Renal pelvis (tissue), 12 donors: ENCODE measurements at places on chromosomes 12 and 14. TPM values are rescaled to one million over a fixed set of nuclear protein-coding genes. Genes with fewer than 3 reads are reported as not detected.

GRCh38 chr14:78992867-78993266 is 822.7 kb downstream of the NRXN3 start:
- DNase-seq: no peak

DNA sequence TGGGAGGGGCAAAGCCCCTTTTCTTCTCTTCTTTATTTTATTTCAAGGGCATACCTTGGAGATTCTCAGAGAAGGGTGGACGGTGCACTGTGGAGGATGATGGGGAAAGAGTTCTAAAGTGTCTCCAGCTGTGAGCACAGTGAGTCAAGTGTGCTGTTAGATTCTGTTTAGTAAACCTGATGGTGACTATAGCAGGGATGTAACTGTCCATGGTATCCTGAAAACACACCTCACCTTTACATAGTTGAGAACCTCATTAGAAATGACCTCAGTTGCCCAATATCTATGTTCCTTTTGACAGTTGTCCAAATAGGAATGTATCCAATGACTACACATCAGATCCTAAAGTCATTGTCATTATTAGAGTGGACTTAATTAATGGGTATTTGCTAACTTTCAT is 38.0 kb downstream of the CNTN1 start:
- no peak for DNase-seq

GRCh38 chr14:76564471-76565422 is 188.8 kb downstream of the ESRRB start:
- DNase-seq: no peak

ASB2 gene
- 0.29 TPM for polyA plus RNA-seq

GRCh38 chr12:98894412-98895085 is 249.5 kb downstream of the APAF1 start:
- DNase-seq: peak; percentile 31

PLA2G1B gene
- 0.41 TPM for polyA plus RNA-seq
